Osteoblast (primary cell): ENCODE measurements at places on chromosomes 7 and 10.

GRCh38 chr7:47283497-47284131 lies 298.3 kb downstream of the TNS3 start:
- no peak for DNase-seq

DNA sequence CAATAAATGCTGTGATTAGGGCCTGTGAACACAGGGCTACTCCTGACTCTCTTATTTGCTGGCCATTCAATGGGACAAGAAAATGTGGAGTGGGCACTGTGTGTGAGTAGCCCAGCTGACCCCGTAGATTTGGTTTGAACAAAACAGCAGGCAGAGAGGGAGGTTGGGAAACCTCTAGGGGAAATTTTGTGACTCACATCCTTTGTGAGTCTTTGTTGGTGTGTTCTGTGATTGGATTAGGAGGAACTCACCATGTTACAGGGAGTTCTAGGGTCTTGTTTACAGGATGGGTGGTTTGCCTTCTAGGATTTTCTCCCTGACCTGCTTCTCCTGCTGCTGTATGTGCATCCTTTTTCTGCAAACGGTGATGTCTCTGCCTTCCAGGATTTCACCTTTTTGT lies 128.3 kb upstream of the MKI67 start:
- DNase-seq, result no peak

DNA sequence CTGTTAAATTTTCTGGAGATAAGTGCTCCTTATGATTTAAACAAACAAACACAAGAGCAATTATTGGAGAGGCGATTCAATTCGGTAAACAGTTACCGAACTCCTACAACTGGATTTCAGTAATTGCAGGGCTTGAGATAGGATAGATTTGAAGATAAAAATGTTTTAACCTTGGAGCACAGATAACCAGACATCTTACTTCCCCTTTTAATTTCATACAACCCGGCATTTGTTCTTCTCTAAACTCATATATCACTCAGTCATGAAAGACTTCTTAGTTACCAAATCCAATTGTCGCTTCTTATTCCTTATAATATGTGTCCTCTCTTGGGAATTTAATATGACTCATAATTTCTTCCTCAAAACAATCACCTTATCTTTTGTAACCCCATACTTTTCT lies 235.9 kb upstream of the CSTF2T start:
- no peak for DNase-seq

- DNase-seq, result no peak
Observed at GRCh38 chr10:80471715-80472233, 17.7 kb downstream of the TSPAN14 start.

DNA sequence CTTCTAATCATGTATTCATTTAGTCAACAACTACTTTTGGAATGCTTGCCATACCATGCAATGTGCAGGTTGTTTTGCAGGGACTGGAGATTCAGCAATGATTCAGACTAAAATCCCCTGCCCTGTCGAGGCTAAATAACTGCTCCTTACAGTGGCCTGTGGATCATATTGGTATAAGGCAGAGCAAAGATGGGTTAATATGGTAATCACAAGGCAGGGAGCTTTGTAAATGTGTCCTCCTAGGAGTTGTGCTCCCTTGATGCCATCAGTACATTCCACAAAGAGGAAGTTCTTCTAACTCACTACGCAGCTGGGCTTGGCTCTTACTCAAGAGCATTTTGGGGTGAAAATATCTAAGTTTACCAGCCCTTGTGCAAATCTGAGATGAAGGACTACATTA lies 614 bp upstream of the IFIT2 start:
- peak; percentile 19 for DNase-seq

DNA sequence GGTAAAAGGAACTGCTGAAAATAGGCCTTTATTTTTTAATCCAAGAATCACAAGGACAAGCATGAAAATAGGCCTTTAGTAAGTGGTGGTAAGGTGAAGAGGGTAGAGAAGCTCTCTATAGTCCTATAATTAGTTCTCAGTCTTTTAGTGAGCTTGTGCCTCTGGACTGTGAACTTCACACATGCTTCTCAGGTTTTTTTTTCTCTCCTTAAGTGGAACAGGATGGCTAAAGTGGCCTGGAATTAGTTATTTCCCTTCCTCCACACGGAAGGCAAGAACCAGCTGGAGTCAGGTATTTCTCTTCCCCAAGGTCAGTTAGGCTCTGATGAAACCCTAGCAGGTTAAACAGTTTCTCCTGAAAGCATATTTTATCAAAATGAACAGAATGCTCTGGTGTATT lies 203.0 kb upstream of the MINDY3 start:
- DNase-seq, result no peak

DNA sequence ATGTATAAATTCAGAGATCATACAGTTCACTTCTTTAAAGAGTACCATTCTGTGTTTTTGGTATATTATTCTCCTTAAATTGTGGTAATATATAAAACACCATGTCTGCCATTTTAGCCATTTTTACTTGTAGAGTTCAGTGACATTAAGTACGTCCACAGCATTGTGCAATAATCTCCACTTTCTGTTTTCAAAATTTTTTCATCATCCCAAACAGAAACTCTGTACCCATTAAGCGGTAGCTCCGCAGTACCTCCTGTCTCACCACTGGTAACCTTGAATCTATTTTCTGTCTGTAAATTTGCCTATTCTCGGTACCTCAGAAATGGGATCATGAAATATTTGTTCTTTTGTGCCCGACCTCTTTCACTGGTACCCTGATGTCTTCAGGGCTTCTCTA lies 60.3 kb downstream of the CAMK1D start:
- no peak for DNase-seq

GRCh38 chr7:105429746-105430612 lies 41.3 kb upstream of the SRPK2 start:
- DNase-seq, result no peak

DNA sequence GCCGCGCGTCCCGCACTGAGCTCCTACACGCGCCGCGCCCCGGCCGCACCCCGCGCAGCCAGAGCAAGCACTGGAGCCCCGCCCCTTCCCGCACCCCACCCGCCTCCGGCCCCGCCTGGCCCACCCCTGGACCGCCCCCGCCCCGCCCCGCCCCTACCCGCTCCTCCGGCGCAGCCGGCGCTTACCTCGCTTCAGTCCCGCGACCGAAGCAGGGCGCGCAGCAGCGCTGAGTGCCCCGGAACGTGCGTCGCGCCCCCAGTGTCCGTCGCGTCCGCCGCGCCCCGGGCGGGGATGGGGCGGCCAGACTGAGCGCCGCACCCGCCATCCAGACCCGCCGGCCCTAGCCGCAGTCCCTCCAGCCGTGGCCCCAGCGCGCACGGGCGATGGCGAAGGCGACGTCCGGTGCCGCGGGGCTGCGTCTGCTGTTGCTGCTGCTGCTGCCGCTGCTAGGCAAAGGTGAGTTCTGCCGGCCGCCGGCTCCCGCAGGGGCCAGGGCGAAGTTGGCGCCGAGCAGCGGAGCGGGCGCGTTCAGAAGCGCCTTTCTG lies at the start of gene RET:
TSS of gene RET (plus strand) at position 194 of the 545 bp plus-strand sequence. CDS start at position 384, 190 bp downstream.
- DNase-seq, result peak; percentile 89
